Right forelimb (tissue), 1 donor: ENCODE measurements at places on chromosomes 6 and 20.

- no peak for DNase-seq
Measured at GRCh38 chr20:48897305-48898010, 24.1 kb upstream of the ARFGEF2 start.

DNA sequence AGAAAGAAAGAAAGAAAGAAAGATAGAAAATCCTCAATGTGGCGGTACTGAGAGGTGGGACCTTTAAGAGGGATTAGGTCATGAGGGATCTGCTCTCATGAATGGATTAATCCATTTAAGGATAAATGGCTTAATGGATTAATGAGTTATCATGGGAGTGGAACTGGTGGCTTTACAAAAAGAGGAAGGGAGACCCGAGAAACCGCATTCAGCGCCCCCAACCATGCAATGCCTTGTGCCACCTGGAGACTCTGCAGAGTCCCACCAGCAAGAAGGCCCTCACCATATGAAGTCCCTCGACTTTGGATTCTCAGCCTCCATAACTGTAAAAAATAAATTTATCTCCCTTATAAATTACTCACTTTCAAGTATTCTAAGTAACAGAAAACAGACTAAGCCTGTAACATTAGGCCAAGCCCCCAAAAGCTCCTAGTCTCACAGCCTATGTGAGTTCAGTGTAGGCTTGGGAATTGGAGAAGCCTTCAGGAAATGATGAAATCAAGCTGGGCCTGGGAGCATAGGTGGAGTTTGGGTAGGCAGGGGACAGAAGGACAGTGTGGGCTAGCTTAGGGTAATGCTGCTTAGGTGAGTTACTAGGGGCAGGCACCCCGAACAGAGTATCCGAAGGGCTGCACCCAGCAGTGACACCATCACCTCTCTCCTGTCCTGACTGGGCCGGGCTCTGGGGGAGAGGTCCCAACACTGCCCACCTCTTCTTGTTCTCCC lies 36.2 kb upstream of the RNF24 start:
- peak; percentile 35 for DNase-seq

GRCh38 chr6:147054158-147054557 lies 150.1 kb upstream of the STXBP5 start:
- no peak for DNase-seq

DNA sequence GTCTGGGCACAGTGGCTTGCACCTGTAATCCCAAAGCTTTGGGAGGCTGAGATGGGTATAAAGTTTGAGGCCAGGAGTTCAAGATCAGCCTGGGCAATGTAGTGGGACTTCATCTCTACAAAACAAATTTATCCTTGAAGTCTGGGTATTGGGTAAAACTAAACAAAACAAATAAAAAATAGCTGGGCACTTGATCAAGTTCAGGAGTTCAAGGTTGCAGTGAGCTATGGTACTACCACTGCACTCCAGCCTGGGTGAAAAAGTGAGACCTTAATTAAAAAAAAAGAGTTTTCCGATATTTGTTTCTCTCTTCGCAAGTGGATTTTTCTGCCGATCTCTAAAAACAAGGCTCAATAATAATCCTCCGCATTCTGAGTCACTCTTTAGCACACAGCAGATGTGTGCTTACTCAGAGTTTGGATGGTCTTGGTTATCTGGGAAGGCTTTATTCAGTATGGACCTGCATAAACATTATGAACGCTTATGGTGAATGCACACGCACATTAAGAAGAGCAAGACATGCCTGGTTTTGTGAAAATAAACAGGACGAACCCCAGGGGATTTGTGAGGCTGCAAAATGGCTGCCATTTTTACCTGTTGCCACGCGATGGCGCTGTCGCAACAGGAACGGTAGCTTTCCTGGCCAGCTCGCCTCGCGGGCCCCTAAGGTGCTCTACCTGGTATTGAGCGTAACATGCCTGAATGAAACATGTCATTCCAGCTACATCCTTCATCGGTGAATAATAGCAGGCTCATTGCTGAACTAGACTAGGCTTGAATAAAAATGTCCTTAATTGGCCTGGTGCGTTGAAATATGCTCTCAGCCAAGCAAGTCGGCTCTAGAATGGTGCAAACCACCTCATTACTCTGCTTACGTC lies 6.0 kb downstream of the OPN5 start:
- DNase-seq: peak; percentile 63

DNA sequence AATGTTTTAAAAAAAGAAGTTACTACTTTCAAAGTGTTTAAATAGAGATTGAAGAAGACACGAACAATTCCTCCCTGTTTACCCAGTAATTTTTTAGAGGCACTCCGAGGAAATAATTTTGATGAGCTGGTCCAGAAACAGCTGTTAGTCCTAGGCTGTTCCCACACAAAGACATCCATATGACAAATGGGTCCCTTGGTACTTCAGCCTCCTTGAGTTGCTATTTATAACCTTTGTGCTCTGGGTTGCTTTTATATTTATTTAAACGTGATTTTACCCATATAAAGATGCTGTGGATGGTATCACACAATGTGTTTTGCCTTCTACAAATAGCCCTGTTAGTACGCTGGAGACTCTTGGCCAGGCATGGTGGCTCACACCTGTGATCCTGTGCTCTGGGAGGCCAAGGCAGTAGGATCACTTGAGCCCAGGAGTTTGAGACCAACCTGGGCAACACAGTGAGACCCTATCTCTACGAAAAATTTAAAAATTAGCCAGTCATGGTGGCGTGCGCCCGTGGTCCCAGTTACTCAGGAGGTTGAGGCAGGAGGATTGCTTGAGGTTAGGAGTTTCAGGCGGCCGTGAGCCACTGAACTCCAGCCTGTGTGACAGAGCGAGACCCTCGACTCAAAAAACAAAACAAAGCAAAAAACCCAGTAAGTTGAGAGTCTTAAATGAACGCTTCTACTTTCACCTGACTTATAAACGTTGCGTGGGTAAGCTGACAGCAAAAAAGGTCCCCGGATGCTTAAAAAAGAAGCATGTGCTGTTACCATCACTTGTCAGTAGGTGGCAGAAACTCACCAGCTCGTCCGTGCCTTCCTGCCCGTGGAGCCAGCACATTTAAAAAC lies 56.9 kb upstream of the ARMH2 start:
- peak; percentile 62 for DNase-seq

GRCh38 chr6:148417045-148417444 lies 74.4 kb downstream of the SASH1 start:
- no peak for DNase-seq

GRCh38 chr6:72938104-72938503 lies 287.2 kb downstream of the KHDC1L start:
- DNase-seq: no peak

DNA sequence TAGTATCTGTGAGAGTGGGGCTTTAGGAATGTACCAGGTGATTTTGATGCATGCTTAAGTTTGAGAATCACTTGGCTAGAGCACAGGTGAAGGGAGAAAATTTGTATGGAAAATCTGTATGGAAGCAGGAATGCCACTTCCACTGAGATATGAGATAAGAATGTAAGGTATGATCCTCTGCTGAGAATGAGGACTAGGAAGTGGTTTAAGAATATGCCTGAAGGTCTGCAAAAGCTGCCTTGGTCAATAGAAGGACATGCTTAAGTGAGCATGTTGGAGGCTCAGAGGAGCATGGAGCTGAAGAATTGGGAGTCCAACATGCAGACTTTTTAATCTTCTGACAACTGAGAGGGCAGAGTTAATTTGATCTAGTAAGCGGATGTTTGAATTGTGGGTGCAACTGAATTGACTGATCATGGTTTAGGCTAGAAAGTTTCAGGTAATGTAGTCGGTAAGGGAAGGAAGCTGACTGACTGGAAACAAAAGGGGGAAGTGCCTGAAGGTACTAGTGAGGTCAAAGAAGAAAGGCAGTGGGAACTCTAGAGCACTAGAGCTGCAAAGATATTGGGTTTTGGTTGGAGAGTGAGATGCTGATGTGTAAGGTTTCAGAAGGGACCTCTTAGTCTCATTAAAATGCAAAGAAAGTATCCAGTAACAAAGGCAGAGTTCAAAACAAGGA lies 28.6 kb upstream of the NOTCH4 start:
- no peak for DNase-seq
